ENCODE measurements at places on chromosomes 2 and 18.
A peak's percentile ranks its signal among the peaks of the same experiment; 100 is the strongest.

- peak; percentile 1 for DNase-seq
These were observed 595 bp upstream of the HDHD2 start for GRCh38 chr18:47150824-47151366.

DNA sequence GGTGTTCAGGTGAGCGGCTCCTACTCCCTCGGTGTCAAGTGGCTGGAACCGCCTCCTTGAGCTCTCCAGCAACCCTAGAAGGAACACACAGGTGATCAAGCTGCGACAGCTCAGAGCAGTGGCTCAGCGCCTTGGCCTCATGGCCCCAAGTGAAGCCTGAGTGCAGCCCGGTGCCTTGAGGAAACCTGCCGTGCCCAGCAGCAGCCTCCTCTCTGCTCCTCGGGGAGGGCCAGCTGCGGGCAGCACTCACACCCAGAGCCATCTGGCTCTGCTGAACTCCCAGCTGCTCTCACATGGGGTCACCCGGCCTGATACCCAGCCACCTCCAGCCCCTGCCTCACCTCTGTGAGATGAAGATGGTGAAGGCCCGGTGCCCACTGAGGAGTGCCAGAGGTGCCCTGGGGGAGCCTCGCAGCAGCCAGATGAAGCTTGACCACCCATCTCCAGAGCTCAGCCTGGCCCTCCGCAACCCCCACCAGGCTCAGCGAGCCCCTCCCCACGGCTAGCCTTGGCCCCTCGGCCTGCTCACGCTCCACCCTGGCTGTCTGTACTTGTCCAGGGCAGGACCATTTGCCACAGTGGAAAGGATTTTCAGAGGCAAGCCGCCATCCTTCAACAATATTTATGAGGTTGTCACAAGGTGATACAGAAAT is 70.6 kb upstream of the RAB6C start:
- DNase-seq = no peak

- no peak for DNase-seq
These were observed 73.2 kb downstream of the CERS6 start for GRCh38 chr2:168529054-168529833.

DNA sequence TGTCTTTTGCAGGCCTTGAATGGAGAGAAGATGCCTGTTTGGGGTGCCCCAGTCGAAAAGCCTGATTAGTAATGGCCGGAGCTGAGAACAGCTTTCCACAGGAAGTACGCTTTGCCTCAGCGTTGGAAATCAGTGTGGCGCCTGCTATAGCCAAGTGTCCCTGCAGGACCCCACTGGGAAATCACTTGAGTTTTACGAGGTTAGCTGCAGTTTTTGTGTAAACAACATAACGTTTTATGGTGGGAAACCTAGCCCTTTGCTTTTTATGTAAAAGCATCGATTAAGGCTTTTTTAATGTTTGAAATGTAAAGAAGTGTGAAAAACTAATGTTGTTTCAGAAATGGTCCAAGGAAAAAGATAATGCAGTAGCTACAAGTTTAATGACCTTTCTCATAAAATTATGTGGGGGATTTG is 234.2 kb downstream of the TTC32 start:
- DNase-seq = peak; percentile 16

DNA sequence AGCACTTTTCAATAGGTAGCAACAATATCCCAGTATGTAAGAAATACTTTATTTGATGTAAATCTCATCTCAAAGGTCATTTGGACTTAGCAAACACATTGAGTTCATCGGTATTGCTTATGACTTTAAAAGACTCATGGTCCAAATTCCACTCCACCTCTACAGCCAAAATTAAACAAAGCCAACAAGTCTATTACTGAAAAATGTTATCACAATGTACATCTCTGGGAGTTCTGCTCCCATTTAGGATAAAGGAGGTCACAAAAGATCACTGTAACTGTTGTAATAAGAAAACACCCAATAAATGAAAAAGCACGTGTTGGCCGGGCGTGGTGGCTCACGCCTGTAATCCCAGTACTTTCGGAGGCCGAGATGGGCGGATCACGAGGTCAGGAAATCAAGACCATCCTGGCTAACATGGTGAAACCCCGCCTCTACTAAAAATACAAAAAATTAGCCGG is 50.0 kb downstream of the ESCO1 start:
- no peak for DNase-seq

DNA sequence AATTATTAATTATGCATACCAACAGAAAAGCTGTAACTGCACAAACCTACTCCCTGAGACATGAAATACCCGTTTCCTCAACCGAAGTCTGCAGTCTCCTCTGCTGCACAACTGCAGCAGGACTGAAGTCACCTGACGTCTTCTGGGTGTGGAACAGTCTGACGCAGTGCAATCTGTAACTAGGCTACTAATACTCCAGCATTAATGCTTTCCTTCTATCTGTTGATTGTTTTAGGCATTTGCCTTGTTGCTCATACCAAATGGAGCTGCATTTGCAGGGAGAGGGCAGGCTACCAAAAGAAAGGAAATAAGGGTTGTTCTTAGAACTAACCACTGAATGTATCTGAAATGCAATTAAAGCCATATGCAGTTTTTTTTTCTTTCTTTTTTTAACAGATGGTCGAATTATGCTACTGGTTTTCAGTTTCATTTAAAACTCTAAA is 40.1 kb downstream of the RTN4 start:
- DNase-seq = peak; percentile 41

Measured in HT-29 (cell line).